Suppressor macrophage (primary cell): ENCODE measurements at places on chromosomes 6 and 20.

DNA sequence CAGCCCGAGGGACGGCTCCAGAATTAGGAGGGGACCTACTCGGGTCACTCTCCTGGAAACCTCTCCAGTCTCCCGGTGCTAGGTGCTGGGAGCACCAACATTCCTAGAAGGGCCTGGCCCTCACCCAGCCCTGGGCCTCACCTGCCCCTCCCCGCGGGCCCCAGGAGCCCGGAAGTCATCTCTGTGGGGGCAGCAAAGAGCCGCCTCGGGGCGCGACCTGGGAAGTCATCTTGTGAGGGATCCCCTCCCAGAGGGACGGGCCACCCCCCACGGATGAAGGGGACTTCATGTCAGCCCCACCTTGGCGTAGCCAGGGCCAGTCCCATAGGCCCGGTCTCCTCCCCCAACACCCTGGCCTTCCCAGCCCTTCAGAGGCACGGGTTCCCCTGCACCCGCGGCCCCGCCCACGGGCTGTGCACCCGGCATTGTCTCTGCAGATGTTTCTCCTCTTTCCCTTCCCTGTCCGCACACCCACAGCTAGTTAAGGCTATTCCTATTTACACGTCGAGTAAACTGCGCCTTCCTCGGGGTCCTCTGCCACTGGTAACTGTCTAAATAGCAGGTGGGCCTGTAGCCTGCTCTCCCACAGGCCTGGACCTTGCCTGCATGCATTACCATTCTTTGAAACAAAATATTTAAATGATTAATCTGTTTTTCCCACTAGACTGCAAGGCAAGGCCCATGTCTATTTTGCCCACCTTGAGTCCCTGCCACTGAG lies 896 bp upstream of the RNASET2 start:
- peak; percentile 96 for DNase-seq

DNA sequence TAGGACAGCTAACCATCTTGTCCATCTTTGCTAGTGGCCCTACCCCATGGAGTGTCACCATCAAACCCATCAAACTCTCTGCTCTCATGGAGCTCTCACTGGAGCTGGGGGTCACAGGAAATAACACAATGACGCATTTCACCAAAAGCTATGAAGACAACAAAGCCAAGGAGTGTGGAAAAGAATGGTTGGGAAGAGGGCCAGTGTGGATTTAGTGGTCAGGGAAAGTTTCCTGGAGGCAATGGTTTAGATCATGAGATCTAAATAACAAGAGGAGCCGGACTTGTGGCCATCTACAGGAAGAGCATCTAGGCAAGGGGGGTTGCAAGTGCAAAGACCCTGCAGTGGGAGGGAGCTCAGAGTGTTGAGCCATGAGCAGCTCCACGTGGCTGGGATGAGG lies 189.5 kb downstream of the BMP7 start:
- DNase-seq = no peak

DNA sequence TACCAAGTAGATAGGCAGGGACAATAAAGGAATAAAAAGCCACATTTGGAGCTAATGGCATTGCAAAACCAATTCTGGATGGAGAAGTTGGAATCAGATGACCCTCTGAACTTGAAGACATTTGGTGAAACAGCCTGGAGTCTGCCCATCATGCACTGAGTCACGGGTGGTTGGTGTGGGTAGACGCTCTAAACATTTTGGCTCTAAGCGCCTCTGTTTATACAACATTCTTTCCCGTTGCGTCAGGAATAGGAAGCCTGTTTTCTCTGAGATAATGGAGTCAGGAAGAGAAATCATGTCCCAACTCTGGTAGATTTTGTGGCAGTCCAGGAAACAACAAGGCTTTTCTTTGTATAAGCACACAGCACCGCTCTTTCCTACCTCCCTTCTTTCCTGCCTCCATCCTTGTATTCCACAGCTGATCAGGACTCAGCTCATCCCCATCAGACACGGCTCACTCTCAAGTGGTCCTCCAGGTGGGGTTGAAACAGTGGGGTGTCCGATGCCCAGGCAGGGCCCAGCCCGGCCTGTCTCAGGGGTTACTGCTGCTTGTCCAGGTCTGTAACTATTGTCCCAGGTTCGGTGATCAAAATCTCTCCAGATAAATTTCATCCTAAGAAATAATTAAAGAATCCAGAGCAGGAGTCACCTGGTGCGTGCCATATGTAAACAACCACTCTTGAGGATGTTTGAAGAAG lies 12.1 kb upstream of the RAMACL start:
- peak; percentile 93 for DNase-seq

DNA sequence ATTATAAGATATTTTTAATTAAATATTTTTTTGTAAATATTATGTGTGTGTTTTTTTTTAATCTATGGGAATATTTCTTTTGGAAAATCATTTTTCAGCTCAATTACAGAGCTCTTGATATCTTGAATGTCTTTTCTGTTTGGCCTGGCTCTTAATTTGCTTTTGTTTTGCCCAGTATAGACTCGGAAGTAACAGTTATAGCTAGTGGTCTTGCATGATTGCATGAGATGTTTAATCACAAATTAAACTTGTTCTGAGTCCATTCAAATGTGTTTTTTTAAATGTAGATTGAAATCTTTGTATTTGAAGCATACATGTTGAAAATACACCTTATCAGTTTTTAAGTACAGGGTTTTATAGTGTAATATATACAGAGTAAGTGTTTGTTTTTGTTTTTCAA lies 2.6 kb downstream of the ID4 start:
- no peak for DNase-seq

GRCh38 chr6:16179970-16180431 lies 51.1 kb downstream of the MYLIP start:
- peak; percentile 13 for DNase-seq

DNA sequence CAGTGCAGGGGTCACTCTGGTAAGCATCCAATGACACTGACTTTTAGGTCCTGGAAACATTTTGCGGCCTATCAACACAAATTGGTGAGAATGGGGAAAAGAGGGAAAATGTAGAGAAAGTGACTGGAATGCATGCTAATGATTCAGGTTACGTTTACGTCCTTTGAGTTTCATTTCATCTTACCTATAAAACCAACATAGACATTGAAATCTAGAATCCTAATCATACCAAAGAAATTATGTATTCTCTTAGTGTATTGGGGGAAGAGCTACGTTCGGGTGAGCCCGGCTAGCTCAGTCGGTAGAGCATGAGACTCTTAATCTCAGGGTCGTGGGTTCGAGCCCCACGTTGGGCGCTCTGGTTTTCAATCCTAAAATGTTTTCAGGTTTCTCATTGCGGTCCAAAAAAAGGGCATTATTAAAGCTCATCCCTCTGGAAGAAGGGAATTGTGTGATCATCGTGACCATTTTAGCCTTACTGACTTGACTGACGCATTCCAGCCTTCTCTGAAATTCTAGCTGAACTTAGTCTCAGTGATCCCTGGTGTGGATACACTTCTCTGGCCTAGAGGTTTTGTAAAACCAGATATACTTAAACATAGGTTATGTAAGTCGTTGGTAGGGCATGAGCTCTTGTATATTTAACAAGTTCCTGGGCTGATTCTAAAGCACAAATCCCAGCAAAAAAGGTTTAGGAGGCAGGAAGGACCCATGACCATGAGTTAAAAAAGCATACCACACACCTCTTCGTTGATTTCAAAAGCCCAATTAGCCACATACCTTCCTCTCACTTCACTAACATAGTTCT lies 18.3 kb downstream of the HMGN4 start:
- peak; percentile 24 for DNase-seq

GRCh38 chr6:121330516-121330915 lies 3.8 kb downstream of the TBC1D32 start:
- no peak for DNase-seq

GRCh38 chr6:54286141-54286540 lies 22.1 kb upstream of the TINAG start:
- DNase-seq = no peak

GRCh38 chr20:38479596-38479995 lies 7.0 kb downstream of the RALGAPB start:
- no peak for DNase-seq

- no peak for DNase-seq
Measured at GRCh38 chr20:19568128-19568527, 189.9 kb upstream of the RIN2 start.

DNA sequence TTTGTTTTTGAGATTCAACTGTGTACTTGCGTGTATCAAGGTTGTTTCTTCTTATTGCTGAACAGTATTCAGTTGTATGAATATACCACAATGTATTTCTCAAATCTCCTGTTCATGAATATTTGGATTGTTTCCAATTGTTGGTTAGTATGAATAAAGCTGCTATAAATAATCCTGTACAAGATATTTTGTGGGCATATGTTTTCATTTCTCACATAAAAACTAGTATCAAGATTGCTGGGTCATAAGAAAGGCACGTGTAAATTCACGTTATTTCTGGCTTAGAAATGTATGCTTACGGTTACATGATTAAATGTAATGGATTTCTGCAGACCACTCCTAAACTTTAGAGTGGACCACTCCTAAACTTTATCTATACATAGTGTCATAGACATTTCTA lies 96.6 kb downstream of the BTBD3 start:
- DNase-seq = no peak

- DNase-seq = no peak
Measured at GRCh38 chr6:165245701-165246100, 63.7 kb downstream of the C6orf118 start.

DNA sequence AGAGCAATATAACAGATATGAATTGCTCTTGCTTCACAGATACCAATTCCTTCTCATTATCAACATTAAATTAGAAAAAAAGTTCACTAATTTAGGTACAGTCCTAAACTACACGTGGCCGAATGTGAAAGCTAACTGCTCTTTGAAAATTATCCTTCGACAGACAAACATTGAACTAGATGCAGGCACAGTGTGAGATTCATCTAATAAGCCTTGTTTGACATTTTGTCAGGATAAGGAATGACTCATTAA lies 1.1 kb downstream of the FAM184A start:
- no peak for DNase-seq

DNA sequence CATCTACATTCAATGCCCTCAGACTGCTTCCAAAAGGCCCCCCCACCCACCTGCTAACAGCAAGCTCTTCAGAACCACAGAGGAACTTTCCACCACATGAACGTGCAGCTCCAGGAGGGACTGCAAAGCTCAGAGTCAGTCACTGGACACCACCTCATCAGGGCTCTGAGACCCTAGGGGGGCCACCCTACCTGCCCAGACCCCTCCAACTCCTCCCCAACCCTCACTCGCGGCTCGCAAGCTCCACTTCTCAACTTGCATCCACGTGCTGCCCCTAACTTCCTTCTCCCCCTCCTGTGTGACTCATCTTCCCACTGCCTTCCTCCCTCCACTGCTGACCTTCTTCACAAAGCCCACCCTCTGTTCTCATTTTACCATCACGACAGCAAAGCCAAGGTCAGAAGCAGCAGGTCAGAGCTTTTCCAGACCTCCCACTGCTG lies 6.5 kb downstream of the MBOAT1 start:
- DNase-seq = peak; percentile 42

DNA sequence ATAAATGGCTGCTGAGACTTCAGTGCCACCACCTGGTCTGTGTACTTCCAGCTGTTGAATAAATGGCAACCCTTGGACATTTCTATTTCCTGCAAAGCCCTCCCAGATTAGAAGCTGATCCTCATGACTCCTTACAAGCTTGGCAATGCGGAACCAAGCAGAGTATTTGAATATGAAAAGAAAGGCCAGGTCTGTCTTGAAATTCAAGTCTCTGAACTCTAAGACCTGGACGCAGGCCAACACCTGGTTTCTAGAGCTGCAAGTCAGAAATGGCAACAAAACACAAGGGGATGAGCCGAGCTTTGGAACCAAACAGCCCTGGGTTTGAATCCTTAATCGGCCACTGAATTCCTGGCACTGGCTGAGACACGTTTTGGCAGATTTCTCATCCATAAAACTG lies 353.4 kb downstream of the PTPRT start:
- DNase-seq = no peak

- DNase-seq = no peak
Measured at GRCh38 chr6:45105170-45105820, 222.8 kb upstream of the RUNX2 start.

DNA sequence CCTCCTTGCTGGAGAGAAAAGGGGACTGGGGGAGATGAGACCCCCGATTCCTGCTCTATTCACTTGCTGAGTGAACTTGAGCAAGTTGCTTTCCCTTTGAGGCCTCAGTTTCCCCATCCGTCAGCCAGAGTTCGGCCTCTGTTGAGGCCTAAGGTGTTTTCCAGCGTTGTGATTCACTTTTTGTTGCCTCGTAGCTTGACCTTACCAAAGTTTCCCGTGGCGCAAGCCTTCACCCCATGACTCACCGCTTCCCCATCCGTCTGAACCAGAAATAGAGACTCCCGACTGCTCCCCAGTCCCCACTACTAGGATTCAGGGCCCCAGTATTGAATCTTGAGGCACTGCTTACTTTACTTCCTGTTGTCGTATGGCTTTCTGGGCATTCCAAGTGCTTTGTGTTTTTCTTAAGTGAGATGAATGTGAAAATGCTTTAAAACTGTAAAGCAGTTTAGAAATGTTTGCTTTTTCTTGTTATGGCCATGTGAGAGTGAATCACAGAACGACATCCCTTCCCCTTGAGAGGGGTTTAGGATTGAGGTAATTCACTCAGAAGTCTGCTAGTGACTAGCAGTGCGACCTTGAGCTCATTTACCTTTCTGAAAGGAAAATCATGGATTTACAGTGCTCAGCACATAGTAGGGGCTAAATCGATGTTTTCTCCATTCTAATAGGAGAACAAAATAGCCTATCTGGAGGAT lies 1.2 kb downstream of the CHMP4B start:
- peak; percentile 88 for DNase-seq

DNA sequence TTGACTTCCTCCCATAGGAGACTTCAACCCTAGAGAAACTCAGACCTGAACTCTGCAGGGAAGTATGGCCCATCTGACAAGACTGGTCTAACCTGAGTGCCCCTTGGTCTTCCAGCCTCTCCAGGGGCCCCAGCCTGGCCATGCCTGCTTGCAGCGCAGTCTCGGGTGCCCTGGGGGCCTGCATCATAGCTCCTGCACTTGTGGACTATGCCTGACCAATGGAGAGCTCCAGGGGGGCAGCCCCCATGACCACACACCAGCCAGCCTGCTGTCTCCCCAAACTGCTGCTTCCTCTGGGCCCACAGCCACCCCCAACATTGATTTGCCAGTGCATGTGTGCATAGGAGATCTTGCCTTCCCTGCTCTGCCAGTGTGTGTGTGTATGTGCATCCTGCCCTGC lies 608.6 kb upstream of the MARCKS start:
- DNase-seq = no peak

DNA sequence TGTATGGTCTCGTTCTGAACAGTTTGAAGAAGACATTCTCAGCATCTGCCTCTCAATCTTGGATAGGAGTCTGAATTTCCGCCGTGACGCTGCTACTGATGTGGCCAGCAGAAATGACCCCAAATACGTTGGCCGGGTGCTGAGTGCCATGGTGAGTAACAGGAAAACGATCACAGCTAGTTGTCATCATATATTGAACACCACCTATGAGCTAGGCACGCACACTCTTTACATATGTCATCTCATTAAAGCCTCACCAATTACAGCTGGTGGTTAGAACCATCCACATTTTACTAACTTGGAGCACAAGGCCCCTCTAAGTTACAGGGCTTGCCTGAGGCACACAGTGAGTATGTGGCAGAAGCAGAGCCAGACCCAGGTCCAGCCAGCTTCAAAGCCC lies 17.1 kb downstream of the TGM3 start:
- no peak for DNase-seq
